ENCODE measurements at places on chromosomes 5 and 9.

DNA sequence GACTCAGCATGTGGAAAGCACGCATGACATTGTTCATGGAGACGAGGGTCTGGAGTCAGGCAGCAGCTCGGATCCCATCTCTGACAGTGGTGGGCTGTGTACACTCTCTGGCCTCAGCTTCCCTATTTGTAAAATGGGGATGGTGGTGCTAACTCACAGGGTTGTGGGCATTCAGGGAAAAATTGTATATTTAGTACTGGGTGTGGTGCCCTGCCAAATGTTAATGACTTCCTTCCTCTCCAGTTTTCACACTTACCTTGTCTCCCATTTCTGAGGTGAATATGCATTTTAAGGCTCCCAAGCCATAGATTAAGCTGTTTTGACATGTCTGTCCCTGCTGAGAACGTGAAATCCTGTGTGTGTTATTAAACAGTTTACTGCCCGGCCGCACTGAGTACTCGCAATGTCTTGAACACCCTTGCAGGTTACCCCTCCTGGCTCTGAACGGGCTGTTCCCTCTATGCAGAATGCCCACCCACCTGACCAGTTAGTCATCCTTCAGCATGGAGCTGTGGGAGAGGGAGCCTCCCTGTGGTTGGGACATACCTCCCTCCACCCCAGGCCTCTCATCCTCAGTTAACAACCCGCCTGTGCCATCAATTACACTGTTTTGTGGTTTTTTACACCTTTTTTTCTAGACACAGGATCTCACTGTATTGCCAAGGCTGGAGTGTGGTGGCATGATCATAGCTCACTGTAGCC lies 25.8 kb downstream of the TJP2 start:
- DNase-seq, result no peak

DNA sequence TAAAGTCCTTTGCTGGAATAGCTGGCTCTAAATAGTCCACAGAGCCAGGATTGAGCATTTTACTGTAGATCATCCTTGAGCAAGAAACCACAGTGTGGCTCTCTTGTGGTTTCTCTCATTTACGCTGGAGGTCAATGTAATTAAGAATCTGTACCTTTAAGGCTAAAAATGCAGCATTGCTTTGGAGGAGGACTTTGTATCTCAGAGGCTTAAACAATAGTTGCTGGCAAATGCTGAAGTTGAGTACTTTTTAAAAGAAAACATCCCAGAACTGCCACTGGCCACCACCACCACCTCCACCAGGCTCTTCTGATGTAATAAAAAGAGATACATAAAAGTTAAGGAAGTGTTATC lies 177.3 kb upstream of the ADAMTSL1 start:
- no peak for DNase-seq

GRCh38 chr9:115781070-115781736 lies 372.4 kb upstream of the PAPPA start:
- DNase-seq, result no peak

DNA sequence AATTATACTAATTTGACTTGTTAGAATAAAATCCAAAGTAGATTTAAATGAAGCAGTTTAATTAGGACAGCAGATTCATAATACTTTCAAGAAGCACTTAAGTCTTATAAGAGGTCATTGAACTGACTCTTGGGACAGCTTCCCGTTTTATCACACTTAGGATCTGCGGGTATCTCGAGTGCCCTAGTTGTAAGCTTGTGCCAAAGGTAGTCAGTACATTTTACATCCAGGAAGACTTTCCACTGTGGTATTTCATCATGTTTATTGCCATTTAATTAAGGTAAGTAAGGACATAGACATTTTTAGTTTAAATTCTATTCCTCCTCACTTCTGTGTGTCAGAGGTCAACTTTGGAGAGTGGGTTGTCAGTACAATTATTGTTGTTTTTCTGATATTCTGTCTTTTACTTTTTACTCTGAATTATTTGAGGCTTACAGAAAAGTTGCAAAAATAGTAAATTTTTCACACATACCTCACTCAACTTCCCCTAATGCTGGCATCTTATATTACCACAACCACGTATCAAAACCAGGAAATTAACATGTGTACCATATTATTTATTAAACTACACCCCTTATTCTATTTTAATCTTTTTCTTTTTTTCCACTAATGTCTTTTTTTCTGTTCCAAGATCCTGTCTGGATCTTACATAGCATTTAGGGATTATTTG lies 7.5 kb upstream of the ZNF367 start:
- DNase-seq, result no peak

DNA sequence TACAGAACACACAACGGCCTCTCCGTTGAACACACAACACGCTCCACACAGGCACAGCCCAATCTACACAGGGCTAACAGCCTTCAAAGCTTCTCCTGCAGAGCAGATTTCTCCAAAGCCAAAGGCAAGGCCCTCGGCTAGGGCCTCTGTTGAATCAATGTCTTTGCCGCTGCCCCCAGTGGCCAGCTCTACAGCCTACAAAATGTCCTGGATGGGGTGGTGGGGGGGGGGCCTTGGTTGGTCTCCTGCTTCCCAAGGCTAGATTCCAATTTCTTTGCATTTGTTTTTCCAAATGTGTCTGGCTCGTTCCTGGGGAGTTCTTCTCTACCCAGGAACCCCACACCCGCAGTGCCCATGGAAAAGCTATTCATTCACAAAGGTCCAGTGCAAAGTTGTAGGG lies 167.2 kb downstream of the PAX5 start:
- DNase-seq, result no peak

GRCh38 chr5:71945436-71945835 lies 161.8 kb upstream of the MAP1B start:
- no peak for DNase-seq

DNA sequence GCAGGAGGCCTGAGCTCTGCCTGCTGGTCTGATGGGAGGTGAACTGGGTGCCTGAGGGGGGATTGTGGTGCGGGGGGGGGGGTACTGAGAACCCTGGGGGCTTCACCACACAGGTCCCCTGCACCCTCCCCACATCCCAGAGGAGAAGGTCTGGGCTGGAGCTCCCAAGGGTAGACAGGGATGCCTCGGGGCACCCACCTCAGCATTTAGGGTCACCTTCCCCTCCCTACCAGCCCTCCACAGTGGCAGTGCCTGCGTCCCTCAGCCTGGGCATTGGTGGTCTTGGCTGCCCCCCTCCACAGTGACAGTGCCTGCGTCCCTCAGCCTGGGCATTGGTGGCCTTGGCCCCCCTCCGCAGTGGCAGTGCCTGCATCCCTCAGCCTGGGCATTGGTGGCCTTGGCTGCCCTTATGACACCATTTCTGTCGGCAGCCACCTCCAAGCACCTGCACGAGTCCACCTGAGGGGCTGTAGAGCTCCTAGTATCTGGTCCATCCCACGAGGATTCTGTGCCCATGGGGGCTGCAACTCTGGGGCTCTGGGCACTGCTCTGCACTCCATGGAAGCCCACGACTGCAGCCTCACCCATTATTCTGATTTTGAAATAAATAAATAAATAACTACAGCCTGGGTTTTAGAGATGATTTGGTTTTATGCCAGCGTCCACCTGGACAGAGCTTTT lies 21.5 kb downstream of the NKD2 start:
- no peak for DNase-seq

- no peak for DNase-seq
These were observed 159.5 kb downstream of the ARL15 start for GRCh38 chr5:54150841-54151240.

- no peak for DNase-seq
These were observed 2.4 kb downstream of the PIP5KL1 start for GRCh38 chr9:127927988-127928675.

DNA sequence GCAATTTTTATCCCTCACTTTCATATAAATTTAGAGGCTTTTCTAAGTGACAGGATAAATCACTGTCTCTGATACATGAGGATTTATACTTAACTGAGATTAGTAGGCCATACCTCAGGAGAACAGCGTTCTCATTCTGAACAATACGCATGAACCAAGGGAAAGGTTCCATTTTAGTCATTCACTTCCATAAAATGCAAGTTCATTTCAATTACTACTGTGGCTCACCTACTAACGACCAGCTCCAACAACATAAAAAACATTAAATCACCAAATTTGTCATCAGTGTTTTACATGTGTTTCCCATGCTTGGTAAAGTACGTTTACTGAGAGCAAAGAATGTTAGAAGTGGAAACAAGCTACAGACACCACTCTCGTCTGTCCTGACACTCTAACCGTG lies 67.4 kb downstream of the EFNA5 start:
- DNase-seq, result no peak

- no peak for DNase-seq
These were observed 2.2 kb downstream of the NPR3 start for GRCh38 chr5:32713361-32713769.

DNA sequence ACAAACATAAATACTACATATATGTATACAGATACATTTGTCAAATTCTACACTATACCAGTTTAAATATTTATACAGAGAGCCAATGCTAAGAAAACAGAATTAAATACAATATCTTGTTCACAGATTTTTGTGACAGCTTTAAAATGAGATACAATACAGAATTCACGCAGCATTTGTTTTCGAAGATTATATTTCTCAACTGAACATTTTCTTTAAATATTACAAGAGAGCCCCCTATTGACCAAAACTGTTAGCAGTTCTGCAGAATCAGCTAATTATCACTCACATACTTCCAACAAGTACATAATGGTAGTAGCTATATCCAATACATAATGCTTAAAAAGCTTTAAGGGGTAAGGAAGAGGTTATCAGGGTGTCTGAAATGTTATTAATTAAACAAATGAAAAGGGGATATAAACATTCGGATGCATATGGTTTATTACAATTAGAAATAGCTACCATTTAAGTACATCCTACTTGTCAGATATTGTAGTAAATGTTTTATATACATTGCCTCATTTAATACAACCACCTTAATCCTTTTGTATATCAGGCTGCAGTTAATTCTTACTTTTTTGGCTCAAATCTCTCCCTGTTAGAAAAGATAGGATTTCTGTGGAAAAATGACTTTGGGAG lies 31.7 kb downstream of the ZDHHC21 start:
- DNase-seq, result no peak

DNA sequence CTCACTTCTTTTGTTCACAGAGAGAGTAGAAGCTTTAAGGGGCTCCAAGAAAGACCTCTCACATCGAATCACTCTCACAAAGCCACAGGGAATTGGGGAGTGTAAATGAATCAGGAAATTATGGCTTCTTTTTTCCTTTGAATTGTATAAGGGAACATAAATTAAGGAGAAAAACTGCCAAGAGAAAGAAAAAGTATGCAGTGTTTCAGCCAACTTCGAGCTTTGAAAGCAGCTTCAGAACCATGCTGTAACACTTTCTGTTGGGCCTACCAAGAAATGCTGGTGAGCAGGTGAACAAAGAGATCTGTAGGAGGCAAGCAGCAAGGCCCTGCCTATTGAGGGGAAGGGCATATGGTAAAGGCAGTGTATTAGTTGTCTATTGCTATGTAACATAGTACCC lies 33.4 kb upstream of the CTNNA1 start:
- DNase-seq, result no peak

DNA sequence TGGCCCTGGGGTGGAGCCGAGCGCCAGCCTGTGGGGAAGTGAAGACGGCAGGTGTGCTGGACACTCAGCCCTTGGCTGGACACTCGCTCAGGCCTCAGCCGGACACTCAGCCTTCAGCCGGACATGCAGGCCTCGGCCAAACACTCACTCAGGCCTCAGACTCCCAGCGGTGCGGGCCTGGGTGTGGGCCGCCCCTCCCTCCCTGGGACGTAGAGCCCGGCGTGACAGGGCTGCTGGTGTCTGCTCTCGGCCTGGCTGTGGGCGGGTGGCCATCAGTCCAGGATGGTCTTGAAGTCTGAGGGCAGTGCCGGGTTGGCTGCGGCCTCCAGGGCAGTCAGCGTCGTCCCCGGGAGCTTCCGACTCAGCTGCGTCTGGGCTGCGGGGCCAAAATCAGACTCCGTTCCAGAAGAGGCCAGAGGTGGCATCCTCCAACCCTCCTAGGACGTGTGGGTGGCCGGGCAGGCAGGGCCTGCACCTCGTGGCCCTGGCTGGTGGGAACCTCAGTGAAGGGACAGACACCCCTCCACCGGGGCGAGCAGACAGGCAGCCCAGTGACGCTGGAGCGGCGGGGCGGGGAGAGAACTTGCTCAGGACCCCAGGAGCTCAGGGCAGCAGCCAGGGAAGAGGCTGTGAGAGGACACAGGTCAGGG lies 28.4 kb downstream of the SLC6A18 start:
- DNase-seq, result no peak

- DNase-seq, result peak; percentile 32
These were observed 831 bp downstream of the KLHL3 start for GRCh38 chr5:137734962-137735554.

All from left ventricle myocardium inferior (tissue), 1 donor.